ENCODE measurements at places on chromosomes 1 and 21.

- no peak for DNase-seq
Measured at GRCh38 chr1:32797456-32797855, 19.7 kb downstream of the YARS1 start.

- no peak for DNase-seq
Measured at GRCh38 chr1:226424221-226425003, 16.5 kb upstream of the PARP1 start.

DNA sequence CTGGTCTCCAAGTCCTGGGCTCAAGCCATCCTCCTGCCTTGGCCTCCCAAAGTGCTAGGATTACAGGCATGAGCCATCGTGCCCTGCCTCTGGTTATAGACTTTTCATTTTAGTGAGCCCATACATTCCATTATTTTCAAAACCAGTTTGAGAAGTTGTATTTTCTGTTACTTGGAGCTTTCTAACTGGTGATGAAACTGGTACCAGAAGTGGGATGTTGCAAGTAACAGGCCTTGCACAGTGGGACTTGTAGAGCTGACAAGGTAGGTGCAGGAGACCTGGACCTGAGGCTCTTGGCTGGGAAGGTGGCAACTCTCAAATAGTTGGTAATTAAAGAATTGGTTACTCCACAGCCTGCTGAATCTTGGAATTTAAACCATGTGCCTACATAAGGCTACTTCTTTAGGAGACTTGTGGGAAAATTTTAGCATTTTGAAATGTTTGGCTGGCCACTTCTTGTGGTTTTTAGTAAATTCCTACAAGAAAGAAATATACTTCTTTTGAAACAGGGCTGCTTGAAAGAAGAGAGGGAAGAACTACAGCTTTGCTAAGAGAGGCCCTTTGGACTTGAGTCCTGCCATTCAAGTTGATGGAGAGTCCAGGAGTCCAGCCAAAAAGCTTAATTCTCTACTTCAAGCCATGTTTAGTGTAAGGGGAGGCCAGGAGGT is 9.8 kb upstream of the ALPL start:
- no peak for DNase-seq

GRCh38 chr1:32195972-32196823 is 4.2 kb upstream of the CCDC28B start:
- no peak for DNase-seq
